ENCODE measurements at places on chromosomes 13 and 19.
A peak's percentile ranks its signal among the peaks of the same experiment; 100 is the strongest.

DNA sequence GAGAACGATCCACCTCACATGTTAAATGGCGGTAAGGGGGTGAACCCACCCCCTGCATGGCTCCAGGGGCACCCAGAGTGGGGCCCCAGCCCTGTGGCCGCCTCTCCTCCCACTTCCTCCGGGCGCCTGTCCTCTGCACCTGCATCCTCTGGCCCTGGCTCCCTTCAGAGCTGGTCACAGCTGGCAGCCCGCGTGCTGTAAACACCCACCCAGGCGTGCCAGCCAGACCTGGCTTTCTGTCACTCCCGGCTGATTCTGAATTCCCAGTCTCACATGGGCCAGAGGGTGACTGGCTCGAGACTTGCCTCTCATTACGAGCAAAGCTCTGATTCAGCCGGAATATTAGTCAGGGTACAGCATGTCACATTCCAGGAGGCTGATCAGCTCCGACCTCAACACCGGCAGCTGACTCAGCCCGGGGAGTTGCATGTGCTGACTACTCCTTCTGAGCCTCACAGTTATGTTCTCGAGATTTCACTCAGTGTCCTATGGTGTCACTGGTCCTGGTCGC, 75.1 kb downstream of the GNG7 start:
- DNase-seq: peak; percentile 98

DNA sequence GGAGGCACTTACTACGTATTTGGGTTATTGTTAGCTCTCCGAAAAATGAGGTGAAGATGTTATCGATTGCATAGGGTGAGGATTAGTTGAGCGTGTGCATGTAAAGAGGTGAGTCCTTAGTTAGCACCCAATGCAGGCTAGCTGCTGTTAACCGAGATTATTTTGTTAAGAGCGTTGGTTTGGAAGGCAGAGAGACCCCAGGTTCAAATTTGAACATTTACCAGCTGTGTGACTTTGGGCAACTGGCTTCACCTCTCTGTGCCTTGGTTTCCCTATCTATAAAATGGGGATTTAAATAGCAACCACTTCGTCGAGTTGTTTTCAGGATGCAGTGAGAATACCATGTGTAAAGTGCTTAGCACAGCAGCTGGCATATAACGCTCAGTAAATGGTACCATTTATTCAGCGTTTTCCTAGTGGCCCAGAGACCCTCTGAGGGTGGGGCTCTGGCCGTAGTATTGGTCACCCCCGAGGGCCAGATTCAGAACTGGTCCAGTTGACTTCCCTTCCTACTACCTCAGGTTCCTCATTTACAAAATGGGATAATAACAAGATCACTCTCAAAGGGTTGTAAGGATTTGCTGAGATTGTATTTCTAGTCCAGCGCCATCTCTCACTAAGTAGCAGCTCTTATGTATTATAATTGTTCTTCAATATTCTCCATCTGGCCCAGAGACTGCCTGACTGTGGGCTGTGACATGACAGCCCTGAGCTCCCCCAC, 887 bp downstream of the SIPA1L3 start:
- no peak for DNase-seq

GRCh38 chr13:105448811-105449210, 1086.7 kb downstream of the EFNB2 start:
- no peak for DNase-seq

DNA sequence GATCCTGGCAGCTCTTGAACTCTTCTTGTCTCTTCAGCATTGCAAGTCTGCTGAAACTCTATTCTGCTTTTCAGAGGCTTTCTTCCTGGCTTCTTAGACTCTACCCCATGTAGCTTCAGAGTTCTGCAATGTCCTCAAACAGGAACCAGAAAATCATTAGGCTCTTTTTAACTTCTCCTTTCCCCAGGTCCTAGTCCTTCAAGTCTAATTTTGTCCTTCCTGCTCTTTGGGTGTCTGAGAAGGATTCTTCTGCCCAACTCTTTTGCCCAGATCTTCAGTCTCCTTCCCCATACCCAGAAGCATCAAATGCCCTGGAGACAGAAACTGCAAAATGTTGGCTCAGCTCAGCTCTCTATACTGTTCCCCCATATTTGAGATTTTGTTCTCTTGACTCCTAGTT, 50.0 kb upstream of the CALM3 start:
- no peak for DNase-seq

DNA sequence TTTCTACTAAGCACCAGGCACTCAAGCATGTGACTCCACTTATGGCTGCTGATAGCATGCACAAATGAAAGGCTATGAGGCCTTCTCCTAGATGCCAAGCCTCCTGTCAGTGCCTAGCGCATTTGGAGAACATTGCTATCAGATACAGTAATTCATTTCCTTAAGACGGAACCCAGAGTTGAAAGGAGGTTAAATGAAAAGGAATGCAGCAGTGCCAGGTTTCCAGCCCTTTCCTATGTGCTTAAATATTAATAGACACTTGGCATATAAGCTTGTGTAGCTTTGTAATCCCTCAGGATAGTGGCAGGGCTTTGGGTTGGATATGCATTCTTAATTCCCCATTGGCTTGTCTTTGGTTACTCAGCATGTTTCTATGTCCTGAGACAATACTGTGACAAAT, 140.1 kb upstream of the FRY start:
- peak; percentile 75 for DNase-seq

DNA sequence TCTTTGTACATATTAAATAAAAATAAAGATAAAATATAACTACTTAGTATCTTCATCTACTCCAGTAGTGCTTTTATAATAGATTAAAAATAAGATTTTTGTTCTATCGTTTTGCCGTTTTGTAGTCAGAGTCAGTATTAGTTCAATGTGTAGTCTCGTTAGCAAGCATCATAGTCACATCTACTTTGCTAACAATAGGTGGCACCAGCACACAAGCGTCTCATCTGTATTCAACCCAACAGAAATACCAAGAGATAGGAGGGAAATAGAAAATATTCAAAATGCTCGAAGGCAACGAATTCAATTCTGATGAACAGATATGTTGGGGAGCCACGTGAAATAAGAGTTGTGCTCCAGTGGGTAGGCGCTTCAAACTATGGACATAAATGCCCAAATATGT, 21.4 kb upstream of the MICU2 start:
- DNase-seq: peak; percentile 50

DNA sequence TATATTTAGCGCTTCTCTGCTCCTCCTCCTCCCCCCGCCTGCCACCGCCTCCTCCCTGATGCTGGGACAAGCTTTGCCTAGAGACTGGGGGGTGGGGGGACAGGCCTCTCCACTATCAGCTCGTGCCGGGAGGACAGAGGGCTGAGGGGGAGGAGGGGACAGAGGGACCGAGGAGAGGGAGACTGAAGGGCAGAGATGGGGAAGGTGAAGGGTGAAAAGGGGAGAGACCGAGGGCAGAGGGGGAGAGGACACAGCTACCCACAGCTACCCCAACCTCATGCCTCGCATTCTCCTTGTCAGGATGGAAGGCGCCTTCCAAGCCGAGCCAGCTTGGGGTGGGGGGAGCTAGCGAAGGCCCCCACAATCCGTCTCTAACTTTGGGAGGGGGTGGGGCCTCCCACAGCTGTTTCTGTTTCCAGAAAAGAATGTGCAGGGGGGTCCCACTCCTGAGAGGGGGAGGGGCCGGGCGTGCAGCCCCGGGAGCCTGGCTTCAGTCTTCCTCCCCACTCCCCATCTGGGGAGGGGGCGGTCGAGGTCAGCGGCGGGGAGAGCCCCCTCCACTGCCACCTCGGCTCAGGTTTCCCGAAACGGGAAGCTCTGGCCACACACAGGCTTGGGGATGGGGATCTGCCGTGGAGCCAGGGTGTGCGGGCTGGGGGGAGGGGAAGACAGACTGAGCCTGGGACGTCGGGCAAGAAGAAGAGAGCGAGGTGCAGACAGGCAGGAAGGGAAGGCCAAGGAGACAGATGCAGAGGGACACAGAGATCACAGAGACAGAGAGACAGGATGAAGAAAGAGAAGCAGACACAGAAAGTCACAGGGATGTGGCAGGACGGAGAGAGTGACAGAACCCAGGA, 1.6 kb downstream of the DACT3 start:
- DNase-seq: no peak

DNA sequence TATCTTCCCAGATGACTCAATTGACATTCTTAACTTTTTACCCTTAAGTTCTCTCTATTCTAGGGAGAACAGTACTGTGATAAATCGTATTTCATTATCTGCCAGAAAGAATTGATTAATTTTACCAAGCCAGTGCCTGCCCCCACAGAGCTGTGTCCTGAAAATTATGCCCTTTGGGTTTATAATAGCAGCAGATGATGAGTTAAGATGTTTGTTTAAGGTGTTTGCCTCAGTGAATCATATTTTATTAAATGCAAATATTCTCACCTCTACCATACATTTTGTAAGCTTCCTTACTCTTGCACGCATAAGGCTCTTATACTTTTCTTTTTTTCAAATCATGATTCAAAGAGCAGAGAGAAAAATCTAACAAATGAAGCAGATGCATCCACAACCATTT, 318.6 kb downstream of the DCT start:
- no peak for DNase-seq

GRCh38 chr19:4064496-4065260, 2.0 kb downstream of the ZBTB7A start:
- DNase-seq: no peak

DNA sequence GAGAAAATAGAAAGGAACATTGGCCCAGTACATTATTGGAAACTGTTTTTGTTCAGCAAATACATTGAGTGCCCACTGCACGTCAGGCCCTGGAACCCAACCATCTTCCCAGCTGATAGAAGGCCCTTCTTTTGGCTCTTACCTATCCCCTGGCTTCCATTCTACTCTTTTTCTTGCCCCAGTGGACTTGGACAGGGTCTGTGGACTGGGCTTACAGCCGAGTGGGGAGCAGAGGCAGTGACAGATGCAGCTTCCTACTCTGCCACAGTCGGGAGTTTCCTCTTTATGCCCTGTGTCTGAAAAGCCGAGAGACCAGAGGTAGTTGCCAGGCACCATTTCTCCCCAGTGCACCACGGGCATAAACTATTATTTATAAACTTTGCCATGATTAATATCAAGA, 70.4 kb downstream of the ARHGAP35 start:
- DNase-seq: no peak

- no peak for DNase-seq
These were observed 73.7 kb upstream of the SLC15A1 start for GRCh38 chr13:98826146-98826545.

DNA sequence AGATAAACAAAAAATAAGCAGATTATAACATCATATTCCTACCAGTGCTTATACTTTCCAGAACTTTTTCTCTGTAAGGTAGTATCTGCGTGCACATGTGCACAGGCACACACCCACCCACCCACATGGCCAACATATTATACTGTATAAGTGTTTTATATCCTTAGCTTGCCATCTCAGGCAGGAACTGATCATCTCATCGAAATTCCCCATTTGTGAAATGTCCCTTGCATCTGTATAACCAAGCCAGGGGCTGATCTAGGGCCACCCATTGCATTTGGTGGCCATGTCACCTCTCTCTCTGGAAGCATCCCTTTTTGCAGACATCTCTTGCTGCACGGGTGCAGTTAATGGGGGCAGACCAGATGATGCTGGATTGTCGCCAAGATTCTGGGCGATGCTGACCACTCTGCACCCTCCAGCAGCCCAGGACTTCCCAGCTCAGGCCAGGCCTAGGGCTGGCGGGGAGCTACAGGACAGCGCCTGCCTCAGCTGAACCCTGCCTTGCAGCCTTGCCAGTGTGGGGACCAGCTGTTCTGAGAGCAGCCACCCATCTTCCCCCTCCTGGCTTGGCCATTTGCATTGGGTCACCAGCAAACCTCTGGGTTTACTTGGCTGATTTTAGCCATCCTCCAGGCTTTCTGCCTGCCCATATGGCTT, 95.9 kb downstream of the SLC7A1 start:
- no peak for DNase-seq

DNA sequence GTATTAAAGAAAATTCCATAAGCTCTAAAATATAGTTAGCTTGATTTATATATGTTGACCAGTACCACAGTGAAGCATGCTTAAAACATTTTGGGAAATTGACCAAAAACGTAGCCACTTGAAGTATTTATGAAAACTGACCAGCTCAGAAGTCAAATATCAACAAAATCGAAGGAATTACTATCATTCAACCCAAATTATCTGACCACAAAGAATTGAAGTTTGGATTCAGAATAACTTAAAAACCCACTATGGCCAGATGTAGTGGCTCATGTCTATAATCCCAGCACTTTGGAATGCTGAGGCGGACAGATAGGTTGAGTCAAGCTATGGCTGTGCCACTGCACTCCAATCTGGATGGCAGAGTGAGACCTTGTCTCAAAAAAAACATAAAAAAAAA, 31.9 kb downstream of the GPALPP1 start:
- peak; percentile 15 for DNase-seq

GRCh38 chr19:35596366-35596999, 10.5 kb downstream of the PMIS2 start:
- peak; percentile 31 for DNase-seq

DNA sequence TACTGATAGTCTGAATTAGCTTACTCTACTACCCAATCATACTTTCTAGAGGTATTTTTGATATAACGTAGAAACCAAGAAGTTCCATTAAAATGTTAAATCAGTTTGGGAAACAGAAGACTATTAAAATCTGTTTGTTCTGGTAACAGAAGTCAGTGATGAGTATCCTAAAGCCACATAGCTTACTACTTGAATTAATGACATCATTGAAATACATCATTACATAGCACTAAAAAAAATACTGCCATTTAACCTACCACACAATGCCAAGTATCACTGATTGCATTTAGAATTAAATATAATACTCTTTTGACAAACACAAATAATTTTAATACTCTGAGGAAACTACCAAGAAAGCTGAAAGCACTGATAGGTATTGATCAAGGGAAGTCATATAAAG, 5.4 kb downstream of the MRPS31 start:
- DNase-seq: no peak

GRCh38 chr19:11176466-11177193, 20.7 kb downstream of the KANK2 start:
- DNase-seq: no peak

GRCh38 chr13:80199067-80199466, 141.9 kb downstream of the SPRY2 start:
- DNase-seq: no peak

- no peak for DNase-seq
These were observed 8.3 kb downstream of the F7 start for GRCh38 chr13:113113846-113114271.

DNA sequence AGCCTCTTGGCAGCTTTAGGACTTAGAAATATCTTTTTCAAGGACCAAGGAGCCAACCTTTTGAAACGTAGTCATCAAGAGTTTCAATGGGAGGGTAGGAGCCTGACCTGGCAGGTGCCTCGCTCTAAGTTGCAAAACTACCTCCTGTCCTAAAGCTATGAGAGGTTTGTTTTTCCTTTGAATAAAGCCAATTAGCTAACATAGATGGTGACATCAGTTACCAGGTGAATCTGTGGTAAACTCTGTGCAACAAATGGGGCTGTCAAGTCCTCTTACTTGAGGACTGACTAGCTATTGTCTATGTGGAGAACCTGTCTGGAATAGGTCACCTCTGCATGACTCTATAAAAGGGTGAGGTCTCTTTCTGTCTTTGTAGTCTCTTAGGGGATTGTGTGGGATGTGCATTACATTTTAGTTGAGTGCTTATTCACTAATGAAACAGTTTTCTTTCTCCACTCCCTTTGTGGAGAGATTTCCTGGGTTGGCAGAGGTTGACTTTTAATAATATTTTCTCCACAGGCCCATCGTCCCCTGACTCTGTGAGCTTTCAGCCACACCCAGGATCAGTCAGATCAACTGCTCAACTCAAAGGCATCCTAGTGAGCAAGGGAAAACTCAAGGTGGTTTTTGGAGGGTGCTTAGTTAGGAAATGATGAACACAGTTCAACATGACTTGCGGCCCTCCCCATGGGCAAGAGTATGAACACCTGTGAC, 9.9 kb downstream of the ARL11 start:
- no peak for DNase-seq

Measured in amniotic epithelial cell (primary cell).